Keratinocyte (primary cell): ENCODE measurements at places on chromosomes 12 and 14. TPM values are rescaled to one million over a fixed set of nuclear protein-coding genes. Genes with fewer than 3 reads are reported as not detected.

GRCh38 chr12:6824085-6824775, 2.6 kb downstream of the GPR162 start:
- DNase-seq: no peak

- no peak for DNase-seq
Observed at GRCh38 chr14:98208211-98208611, 1063.8 kb downstream of the BCL11B start.

Gene IFI27L1
- polyA plus RNA-seq: 17.4 to 25.0 TPM (median 18.9 TPM) in 3 replicates

- no peak for DNase-seq
Observed at GRCh38 chr14:95143808-95144620, 13.3 kb downstream of the DICER1 start.

- no peak for DNase-seq
Observed at GRCh38 chr14:24712909-24713308, 78.9 kb upstream of the GZMB start.

DNA sequence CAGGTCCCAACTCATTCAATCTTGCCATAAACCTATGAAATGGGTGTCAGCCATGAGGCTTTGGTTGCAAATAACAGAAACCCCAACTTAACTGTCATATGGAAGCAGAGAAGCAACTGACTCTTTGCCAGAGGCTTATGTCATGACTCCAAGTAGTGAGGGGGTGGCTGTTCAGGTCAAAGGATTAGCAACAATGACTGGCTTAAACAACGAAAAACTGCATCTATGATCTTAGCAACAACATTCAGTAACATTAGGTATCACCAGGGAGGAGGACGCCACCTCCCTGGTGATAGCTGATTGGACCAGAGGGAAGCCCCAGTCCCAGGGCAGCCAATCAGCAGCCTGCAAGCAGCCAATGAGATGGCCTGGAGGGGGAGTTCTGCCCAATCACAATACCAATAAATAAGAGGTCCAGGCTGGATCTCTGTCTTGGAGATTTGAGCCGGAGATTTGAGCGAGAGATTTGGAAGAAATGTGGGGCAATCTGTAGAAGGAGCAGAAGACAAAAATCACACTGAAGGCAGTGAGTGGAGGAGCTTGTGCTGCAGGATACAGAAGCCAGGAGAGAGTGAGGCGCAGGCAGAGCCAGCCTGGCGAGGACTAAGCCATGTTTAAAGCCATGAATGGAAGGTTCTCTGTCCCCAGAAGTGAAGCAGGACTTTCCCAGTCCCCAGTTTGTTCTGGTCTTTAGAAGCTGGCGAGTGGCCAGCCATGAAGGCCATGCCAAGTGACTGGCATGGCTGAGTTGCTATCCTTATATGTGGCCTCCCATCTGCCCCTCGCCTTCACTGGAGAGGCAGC, 93.3 kb downstream of the CALM1 start:
- no peak for DNase-seq
